ENCODE measurements at places on chromosomes 1 and 21. TPM values are rescaled to one million over a fixed set of nuclear protein-coding genes. Genes with fewer than 3 reads are reported as not detected.
A peak's percentile ranks its signal among the peaks of the same experiment; 100 is the strongest.

GRCh38 chr1:45002650-45003645 lies 8.2 kb downstream of the HECTD3 start:
- DNase-seq: no peak

DNA sequence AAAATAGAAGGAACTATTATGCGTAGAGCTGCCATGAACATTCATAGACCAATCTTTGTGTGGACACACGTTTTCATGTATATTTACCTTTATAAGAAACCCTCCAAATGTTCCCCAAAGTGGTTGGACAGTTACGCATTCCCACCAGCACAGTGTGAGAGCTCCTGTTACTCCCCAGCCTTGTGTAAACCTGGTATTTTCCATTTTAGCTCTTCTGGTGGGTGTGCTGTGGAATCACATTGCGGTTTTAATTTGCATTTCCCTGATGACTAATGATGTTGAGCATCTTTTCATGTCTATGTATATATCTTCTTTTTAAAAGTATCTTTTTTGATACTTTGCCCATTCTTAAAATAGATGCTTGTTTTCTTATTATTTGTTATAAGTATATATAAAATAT lies 3.2 kb upstream of the UBASH3A start:
- no peak for DNase-seq

GRCh38 chr1:154485910-154486496 lies 16.0 kb upstream of the TDRD10 start:
- no peak for DNase-seq

DNA sequence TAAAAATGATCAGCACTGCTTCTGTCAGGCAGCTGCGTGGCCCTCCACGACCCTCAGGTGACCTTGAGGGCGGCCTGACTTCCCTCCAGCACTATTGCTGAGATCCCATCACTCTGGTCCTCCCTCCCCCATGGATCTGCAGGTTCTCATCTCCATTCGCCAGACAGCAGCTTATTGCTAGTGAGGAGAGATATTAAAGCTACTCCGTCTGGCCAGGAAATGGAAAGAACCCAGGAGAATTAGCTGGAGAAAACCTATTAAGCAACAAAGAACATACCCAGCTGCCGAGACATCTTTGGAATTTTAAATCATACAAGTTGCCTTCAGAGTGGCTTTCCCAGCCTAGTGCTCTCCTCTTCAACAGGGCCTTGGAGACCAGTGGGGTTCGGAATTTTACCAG lies 25.7 kb upstream of the KCNN3 start:
- DNase-seq: no peak

GRCh38 chr1:30366911-30367310 lies 356.5 kb downstream of the MATN1 start:
- DNase-seq: peak; percentile 15

- DNase-seq: peak; percentile 74
Observed at GRCh38 chr1:110106013-110106941, 6.0 kb upstream of the UBL4B start.

- no peak for DNase-seq
Observed at GRCh38 chr1:67158401-67158800, 7.9 kb upstream of the IL23R start.

DNA sequence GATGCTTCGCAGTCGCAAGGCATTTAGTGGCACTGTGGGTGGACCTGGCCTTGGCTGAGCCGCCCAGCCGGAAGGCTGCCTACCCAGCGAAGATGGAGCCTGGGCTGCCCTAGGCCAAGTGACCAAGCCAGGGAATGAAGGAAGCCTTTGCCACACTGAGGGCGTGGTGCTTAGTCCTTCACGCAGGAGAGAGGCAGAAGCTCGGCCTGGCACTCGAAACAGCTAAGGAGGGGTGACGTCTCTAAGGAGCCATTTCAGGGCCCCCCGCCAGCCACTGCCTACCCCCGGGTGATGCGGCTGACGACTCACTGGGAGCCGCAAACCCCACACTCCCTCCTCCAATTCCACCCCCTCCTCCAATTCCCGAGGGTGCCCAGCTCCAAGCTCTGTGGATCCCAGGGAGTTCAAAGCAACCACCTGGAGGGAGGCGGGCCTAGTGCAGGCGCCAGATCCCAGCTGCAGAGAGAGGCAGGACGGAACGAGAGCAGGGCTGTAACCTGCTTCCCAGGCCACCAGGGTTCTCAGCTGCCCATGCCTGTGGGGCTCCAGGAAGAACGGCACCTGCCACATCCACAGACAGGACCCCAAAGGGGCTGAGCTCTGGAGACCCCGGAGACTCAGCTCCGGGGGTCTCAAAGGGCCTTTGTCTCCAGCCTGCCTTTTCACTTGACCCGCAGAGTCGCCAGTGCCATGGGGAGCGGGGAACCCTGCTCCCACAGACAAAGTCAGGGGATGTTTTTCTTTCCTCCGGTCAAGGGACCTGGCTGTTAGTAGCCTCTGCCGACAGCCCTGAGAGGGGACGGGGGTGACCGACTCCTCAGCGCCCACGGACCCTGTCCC lies 75.8 kb downstream of the ARHGEF16 start:
- DNase-seq: no peak

- no peak for DNase-seq
Observed at GRCh38 chr1:89692601-89693521, 59.9 kb downstream of the LRRC8C start.

- no peak for DNase-seq
Observed at GRCh38 chr1:231214918-231215680, 25.9 kb upstream of the GNPAT start.

DNA sequence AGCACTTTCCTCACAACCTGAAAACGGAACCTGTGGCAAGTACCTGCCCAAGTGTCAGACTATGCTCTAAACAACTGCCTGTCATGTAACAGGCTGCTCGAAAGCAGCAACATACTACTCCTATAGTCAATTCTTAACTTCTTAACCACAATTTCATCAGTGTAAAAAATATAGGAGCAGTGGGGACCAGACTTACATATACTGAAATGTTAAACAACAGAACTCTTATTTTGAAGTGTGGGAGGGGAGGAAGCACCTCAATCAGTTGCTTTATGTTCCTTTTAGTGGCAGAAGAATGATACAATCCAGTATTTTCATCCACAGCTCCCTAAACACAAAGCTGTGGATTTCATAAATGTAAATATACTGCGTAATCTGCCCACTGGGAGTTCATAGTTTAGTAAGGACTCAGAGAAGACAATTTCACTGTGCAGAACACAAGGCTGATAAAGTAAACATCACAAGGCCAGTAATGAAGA lies 44.2 kb downstream of the WLS start:
- no peak for DNase-seq

GRCh38 chr1:103492003-103492625 lies 33.4 kb upstream of the RNPC3 start:
- DNase-seq: no peak

DNA sequence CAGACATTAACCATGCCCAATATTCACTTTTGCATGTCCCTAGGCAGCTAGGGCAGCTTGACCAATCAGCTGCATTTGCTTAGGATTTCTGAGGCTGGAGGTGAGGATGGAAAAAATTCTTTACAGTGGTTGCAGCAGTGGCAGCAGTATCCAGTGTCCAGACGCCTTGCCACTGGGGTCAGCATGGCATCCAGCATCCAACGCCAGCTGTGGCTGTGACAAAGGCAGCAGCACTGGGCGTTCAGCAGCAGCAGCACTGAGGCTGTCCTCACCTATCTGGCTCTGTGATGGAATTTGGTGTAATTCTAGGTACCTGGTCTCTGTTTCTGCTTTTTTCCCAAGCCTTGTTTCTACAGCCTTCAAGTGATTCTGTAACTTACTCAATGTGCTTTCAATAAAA lies 15.5 kb downstream of the RHBDL2 start:
- no peak for DNase-seq

- DNase-seq: no peak
Observed at GRCh38 chr21:45593162-45594022, 50.1 kb upstream of the PCBP3 start.

GRCh38 chr1:199073166-199073565 lies 434.3 kb downstream of the PTPRC start:
- DNase-seq: no peak

GRCh38 chr21:43303275-43304178 lies 123.4 kb downstream of the SIK1 start:
- no peak for DNase-seq

- no peak for DNase-seq
Observed at GRCh38 chr1:201254625-201255478, 28.5 kb upstream of the PKP1 start.

DNA sequence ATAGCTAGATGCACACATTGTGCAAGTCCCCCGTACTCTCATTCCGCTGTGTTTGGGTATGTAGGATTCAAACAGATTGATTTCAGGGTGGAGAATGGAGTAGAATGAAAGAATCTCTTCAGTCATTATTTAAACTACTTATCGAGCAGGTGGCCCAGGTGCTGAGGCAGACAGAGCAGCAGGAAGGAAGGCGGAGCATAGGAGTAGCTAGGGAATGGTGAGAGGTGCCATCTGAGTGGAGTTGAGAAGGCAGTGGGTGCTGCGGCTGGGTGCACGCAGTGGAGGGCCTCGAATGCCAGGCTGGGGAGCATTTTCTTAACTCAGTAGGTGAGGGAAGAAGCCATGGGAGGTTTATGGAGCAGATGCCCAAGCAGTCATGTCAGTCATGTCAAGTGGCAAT lies 45.2 kb upstream of the CD101 start:
- DNase-seq: no peak

- no peak for DNase-seq
Observed at GRCh38 chr1:55153031-55153430, 62.1 kb downstream of the USP24 start.

- no peak for DNase-seq
Observed at GRCh38 chr21:42303443-42303842, 11.8 kb downstream of the TFF3 start.

DNA sequence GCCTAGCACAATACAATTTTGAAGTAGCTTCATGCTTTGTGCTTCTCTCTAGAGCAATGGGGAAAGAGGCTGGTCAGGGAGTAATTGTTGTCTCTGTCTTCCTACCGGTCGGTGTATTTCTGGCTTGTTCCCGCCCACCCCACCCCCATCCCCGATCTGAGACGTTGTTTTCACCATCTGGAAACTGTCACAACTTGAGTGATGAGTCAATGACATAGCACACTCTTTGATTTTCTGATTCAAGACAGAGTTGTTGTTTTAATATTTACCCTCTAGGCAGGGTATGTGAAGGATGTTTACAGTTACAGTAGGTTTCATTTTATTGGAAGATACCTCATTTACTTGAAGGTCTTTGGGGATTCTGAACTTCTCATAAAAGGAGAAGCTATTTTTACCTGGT lies 7.0 kb downstream of the IL12RB2 start:
- no peak for DNase-seq

DNA sequence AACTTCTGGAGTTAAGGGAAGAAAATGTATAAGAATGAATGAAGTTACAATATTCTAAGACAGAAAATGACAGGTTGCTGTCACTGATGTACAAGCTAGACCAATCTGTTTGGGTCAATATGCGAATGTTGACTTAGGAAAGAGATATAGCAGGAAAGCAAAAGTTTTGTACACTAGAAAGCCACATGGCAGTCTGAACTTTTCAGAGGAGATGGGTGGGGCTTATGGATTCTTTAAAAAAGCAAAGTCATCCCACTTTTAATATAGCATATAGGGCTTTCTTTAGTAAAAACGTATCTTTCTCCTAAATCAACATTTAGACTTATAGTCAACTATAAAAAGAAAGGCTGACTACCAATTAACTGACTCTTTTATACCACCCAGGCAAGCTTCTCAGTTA lies 381.2 kb downstream of the PTPRC start:
- no peak for DNase-seq

- DNase-seq: no peak
Observed at GRCh38 chr1:83706354-83706938, 292.5 kb downstream of the TTLL7 start.

- DNase-seq: no peak
Observed at GRCh38 chr1:147214842-147215539, 10.1 kb downstream of the FMO5 start.

DNA sequence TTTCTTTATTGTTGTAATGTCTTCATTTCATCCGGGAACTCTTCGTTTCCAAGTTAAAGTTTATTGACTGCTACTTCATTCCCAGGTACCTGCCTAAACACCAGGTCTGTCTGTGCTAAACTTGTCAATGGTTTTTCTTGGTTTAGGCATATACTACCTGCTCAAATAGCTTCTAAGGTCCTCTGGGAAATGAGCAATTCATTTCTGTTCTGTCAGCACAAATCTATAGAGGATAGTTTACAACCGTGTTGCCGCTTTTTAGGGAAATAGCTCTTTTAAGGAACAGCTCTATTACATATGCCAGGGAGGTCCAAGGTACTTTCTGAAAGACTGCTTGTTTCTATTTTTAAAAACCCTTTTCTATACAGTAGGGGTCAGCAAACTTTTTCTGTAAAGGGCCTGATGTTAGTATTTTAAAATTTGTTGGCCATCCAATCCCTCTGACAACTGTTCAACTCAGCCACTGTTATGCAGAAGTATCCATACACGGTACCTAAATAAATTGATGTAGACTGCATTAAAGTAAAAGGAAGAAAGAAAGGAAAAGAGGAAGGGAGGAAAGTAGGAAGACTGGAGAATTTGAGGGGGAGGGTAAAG lies 222.7 kb upstream of the PTBP2 start:
- no peak for DNase-seq

DNA sequence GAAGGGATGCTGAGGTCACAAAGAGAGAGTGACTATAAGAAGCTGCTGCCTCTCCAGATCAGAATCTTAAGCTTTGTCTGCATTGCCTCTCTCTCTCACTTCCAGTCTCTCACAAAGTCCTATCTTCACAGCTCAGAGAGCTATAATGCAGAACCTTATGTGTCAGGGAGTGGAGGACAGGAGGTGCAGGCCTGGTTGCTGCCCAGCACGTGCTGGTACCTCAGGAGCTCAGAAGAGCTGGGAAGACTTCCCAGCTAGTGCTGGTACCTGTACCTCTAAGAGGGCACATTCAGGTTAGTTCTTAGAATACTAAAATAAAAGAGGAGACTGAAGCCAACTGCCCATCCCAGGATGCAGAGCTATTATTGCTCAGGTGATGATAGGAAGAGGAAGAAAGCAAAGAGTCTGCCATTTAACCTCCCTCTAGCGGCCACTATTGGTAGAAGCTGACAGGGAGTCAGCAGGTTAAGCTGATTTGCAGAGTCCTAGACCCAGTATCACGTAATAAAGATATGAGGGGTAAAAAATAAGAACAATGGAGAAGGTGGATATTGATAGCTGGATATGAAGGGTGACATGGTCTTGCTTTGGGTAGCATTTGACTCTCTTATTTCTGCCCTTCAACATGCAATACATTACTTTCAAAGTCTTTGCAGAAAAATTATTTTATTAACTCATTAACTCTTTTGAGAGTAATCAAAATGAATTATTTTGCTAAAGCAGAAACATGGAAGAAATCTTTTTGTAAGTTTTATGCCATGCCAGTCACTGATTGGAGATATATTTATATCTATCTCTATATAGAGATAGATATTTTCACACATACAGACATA lies 138.1 kb upstream of the HMCN1 start:
- DNase-seq: peak; percentile 43

GRCh38 chr1:233033361-233033760 lies 83.0 kb downstream of the NTPCR start:
- DNase-seq: no peak

GRCh38 chr1:24793447-24794129 lies 48.3 kb downstream of the CLIC4 start:
- no peak for DNase-seq

DYNLT5 gene
- total RNA-seq: 3.1 TPM

CCDC30 gene
- 8.9 TPM for total RNA-seq

FCRL5 gene
- total RNA-seq: 3.8 TPM

AMY1C gene
- total RNA-seq: not detected

SPATA6 gene
- total RNA-seq: 42.9 TPM

ANKRD65 gene
- 40.9 TPM for total RNA-seq

GPR61 gene
- not detected for total RNA-seq

TMEM79 gene
- total RNA-seq: 26.2 TPM

OVAAL gene
- total RNA-seq: not detected

Data from ureter (tissue), 1 donor.